ENCODE measurements at places on chromosomes 1 and 21. TPM values are rescaled to one million over a fixed set of nuclear protein-coding genes. Genes with fewer than 3 reads are reported as not detected.

KIAA1614 gene
- total RNA-seq: 5.1 TPM

TTC24 gene
- total RNA-seq: not detected

MCM3AP gene
- total RNA-seq: 78.1 TPM

KRTAP13-2 gene
- not detected for total RNA-seq

TRIM67 gene
- total RNA-seq: 0.58 TPM

DNA sequence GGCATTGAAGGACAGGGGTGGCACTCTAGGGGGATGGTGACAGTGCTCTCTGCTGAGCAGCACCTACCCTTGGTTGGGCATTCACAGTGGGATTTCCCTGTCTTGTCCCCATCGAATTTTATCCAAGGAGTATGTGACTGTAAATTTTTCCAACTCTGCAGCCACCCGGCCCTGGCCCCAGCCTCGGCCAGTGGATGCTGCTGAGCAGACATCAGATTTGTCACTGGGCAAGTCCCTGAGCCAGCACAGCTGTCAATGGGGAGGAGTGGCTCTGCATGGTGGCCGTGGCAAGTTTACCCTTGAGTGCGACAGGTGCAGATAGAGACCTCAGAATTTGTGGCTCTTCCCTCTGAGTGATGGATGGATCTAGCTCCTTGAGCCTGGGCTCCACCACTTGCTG, 240.2 kb upstream of the CSF3R start:
- DNase-seq: no peak

- no peak for DNase-seq
Measured at GRCh38 chr21:26686278-26686677, 113.2 kb upstream of the CYYR1 start.

GRCh38 chr1:64675718-64676345, 69.0 kb upstream of the RAVER2 start:
- DNase-seq: peak; percentile 10

- no peak for DNase-seq
Measured at GRCh38 chr1:62312698-62313097, 6.5 kb downstream of the KANK4 start.

GRCh38 chr1:24866211-24867083, 63.6 kb downstream of the RUNX3 start:
- DNase-seq: no peak

DNA sequence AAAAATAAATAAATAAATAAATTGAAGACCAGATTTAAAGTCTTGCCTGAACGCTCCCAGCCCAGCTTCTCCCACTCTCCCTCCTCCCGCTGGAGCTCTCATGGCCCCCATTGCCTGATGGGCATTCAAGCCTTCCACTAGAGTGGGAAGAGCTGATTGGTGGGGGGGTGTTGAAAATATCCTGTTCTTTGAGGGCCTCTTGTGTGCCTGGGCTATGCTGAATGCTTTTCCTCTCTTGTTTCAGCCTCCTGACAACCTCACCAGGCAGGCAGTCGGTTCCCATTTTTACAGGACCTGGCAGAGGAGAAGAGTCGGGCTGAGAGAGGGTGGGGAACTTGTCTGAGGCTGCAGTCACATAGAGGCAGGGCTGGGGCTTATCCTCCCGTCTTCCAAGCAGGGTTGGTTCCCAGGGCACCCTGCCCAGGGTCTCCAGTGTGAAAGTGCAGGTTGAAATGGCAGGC, 59.2 kb upstream of the SSBP3 start:
- DNase-seq: no peak

GRCh38 chr1:177848577-177848976, 121.3 kb downstream of the SEC16B start:
- DNase-seq: no peak

DNA sequence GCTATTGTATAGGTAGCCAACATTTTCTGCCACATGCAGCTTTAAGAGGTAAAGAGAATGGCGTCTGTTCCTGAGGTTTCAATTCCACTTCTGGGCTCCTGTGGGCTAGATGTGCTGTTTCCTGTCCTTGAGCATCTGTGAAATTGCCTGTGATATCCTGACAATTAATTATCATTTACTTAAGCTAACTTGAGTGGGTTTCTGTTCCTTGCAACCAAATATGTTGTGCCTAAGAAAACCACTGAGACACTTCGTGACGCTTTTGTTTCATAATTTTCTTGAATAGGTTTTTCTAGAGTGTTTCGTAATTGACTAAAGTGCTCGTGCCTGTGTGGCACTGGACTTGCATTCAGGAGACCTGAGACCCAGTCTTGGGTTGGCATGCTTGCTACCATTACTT, 127.3 kb upstream of the POU3F1 start:
- DNase-seq: no peak

GRCh38 chr1:70714149-70714548, 303.1 kb downstream of the CTH start:
- DNase-seq: no peak

GRCh38 chr1:8597455-8597854, 220.0 kb downstream of the RERE start:
- DNase-seq: no peak

DNA sequence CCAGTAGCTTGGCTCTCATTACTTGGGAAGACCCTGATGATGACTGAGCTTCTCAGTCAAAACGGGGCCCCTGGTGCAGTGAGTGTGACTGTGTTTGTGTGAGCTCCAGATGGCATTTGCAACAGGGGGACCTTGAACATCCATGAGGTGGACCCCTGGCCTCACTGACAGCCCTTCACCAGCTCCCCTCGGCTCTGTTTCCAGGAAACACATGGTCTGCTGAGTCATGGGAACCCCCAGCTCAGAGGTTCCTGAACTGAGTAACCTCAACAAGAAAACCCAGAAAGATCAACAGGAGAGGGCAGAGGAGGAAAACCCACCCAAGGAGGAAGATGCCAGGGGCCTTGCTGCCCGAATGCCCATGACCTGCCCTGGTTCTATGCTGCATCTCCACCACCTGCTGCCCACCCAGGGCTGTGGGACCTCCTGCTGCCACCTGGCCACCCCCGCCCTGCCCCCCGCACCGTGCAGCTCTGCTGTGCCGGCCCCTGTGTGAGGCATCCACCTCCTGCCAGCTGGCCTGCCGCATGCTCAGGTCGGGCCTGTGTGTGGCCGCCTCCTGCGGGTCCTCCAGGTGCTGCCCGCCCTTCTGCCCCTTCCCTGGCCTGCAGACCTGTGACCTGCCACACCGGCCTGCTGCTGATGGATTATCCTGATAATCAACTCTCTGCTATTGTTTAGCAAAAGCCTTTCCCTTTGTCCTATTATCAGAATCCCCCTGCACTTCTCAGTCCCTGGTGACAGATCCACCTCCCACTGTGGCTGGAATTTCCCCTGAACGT, 4.2 kb upstream of the KRTAP12-1 start:
- DNase-seq: no peak

- no peak for DNase-seq
Measured at GRCh38 chr1:71166178-71167173, 85.6 kb upstream of the ZRANB2 start.

GRCh38 chr1:197150336-197151005, 4.0 kb upstream of the ASPM start:
- DNase-seq: no peak

GRCh38 chr1:25628741-25629421, 12.3 kb downstream of the MAN1C1 start:
- no peak for DNase-seq

- no peak for DNase-seq
Measured at GRCh38 chr1:227774821-227775661, 39.8 kb downstream of the SNAP47 start.

All from glomerular endothelial cell (primary cell).